ENCODE measurements at places on chromosomes 4 and X.

DNA sequence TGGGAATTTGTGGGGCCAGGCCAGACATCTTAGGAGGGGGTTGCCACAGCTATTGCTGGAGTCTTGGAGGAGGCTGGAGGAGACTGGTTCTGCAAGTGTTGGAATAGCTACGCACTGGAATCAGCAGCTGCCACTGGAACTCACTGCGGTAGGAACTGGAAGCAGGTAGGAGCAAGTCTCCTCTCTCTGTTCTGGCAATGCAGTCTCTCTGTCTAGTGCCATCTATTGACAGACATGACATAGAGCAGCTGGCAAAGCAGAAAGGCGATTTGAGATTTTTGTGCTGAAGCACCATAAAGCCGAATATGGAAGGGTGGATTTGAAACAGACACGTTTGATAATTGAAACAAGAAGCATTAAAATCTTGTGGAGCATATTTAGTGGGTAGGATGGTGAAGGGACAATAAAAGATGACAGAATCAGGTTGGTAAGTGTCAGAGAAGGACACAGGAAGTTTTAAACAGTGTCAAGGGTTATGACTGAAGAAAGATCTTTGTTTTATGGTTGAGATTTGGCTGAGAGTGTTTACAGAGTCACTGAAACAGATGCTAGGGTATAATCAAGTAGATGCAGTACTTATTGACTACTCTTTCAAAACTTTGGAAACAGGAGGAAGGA lies 23.5 kb upstream of the SYNPO2 start:
- DNase-seq, result no peak

DNA sequence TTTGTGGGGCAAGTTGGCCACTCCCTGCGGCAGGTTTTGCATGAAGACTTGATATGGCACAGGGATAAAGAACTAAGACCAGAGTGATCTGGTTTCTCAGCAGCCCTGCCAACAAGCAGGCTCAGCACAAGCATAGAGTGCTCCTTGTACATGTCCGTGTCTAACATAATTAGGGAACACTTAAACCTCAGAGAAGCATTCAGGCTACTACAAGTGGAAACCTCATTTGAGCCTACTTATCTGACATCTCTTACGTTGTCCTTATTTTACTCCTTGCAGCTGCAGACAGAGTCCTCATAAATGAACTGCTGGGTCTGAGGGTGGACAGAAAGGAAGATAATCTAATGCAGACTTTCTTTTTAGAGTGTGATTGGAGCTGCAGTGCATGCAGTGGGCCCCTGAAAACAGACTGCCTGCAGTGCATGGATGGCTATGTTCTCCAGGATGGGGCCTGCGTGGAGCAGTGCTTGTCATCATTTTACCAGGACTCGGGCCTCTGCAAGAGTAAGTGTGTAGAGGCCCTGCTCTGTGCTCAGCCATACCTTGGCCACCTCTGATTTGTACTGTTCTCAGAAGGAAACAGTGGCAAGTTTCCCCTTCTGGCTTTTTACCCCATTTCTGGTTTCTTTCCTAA lies 179.1 kb upstream of the ANXA3 start:
- no peak for DNase-seq

DNA sequence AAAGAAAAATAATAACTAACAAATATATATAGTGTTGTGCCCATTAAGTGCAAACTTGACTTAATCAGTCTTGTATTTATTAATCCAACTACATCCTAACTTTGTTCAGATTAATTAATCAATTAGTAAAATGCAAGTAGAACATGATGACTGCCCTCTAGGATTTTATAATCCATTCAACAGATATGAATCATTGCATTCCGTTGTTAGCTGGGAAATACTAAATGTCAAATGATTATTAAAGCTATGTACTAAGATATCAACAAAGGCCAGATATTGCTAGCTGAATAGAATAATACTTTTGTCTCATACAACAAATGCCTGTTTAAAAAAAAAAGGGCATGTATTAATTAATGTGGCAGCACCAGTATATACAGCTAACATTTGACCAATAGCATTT lies 1366.3 kb downstream of the STIM2 start:
- no peak for DNase-seq

DNA sequence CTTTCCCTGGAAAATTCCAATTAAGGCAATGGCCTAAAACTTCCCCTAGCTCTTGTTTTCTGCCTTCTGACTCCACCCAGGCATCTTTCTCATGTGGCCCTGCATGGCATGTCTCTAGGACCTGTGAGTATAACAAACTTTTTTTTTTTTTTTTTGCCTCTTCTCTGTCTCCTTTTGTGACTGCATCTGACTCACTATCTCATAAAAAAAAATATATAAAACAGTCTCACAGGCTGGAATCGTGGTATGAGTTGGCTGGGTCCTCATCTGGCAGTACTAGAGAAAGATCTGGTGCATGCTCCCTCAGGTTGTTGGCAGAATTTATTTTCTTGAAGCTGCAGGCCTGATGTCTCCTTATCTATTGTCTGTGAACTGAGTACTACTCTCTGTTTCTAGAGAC lies 313.9 kb downstream of the TECRL start:
- DNase-seq, result no peak

DNA sequence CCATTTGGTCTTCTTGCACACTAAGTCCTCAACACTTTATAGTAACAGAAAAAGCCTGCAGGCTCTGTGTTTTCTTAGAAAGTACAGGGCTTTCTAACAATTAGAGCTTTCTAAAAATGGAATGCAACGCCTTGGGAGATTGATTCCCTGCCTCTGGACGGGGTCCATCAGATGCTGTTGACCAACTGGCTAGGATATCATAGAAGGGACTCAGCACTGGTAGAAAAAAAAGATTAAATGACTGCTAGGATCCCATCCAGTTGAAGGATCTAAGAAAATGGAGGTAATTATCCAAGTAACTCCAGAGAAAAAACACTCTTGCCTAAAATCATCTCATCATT lies 39.5 kb downstream of the USP46 start:
- no peak for DNase-seq

- no peak for DNase-seq
Observed at GRCh38 chrX:131614241-131614640, 70.4 kb downstream of the OR13H1 start.

DNA sequence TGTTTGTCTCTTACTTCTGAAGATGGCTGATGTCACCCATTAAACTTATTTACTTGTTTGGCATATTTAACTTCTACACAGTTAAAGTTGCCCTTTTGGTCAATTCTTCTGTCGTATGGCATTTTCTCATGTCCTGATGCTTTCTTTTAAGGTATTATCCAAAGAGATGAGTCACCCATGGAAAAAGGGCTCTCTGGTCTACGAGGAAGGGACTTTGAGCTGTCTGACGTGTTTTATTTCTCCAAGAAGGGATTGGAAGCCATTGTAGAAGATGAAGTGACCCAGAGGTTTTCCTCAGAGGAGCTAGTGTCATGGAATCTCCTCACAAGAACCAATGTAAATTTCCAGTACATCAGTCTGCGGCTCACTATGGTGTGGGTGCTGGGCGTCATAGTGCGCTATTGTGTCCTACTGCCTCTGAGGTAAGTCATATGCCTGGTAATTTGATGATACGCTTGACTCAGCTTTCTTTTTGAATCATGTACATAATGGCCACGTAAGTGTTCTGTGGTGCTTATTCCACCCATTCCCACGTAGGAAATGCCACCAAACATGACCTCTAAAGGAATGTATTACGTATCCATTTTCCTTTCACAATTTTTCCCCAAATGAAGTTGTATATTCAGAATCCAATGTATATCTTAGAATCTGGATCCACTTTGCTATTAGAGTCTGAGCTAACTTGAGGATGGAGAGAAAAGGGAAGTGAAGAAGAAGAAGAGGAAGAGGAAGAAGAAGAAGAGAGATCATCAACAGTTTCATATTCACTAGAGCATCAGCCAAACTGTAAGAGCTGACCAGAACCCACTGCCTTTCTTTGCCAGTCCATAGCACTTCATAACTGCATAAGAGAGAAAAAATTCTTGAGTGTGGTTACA lies 45.7 kb downstream of the GPAT3 start:
- DNase-seq, result no peak

- no peak for DNase-seq
Observed at GRCh38 chrX:18894156-18894555, 89.8 kb downstream of the PHKA2 start.

GRCh38 chr4:98674404-98675173 lies 16.2 kb upstream of the TSPAN5 start:
- DNase-seq, result no peak

- DNase-seq, result no peak
Observed at GRCh38 chr4:85393201-85393600, 81.7 kb upstream of the ARHGAP24 start.

DNA sequence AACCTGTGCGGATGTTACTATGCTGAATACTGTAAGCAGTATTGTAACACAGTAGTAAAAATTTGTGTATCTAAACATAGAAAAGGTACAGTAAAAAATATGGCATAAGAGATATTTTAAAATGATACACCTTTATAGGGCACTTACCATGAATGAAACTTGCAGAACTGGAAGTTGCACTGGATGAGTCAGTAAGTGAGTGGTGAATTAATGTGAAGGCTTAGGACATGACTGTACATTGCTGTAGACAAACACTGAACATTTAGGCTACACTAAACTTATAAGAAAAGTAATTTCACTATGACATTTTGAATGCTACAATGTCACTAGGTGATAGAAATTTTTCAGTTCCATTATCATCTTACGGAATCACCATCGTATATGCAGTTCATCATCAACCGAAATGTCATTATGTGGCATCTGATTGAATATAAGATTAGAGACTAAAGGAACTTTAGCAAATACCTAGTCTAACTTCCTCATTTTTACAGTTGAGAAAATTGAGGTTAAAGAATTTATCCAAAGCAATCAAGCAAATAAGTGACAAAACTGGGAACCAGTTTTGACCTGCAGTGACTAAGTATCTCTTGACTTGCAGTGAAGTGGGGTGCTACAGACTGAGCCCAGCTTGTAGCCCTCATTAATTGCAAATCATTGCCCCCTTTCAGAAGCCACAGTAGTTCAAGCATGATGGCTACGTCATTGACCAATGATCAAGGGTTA lies 55.3 kb downstream of the EGF start:
- no peak for DNase-seq

DNA sequence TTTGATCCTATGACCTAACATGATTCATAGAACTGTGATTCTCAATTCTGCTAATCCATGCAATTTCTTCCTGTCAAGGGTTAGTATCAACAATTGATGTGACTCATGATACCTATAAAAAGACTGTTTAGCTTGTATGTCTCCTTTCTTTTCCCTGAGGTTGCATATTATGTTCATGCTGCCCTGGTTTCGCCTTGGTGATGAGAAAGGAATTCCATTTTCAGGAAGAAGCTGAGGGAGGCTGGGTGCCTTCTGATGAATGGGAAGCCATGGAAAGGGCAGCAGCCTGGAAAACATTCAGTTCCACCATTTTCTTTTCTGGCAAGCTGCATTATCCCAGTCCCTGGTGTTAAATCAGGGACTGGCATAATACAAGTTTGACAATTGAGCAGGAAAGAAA lies 976.5 kb downstream of the RPA4 start:
- no peak for DNase-seq

DNA sequence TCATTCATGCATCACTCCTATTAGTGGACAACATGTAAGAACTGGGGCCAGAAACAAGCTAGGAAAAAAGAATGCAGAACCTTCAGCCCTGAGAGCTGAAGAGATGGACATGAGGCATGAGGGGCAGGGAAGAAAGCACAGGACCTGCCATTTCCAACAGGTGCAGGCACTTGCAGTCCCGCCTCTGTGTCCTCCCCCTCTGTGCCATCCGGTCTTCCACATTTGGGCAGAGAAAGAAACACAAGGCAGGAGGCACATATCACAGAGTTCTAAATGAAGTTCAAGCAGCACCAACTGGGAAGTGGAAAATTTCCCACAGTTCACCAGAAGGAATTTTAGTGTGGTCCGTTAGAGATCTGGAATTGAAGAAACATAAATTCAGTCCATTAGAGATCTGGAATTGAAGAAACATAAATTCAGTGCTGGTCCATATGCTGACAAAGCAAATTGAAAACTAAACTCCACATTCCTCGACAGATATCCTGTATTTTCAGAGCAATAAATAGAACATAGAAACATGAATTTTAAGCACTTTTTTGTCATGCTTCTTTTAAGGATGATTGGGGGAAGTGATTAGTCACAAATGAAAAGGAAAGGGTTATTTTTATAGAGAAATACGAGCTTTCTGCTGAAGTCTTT lies 57.2 kb upstream of the DAPP1 start:
- no peak for DNase-seq

DNA sequence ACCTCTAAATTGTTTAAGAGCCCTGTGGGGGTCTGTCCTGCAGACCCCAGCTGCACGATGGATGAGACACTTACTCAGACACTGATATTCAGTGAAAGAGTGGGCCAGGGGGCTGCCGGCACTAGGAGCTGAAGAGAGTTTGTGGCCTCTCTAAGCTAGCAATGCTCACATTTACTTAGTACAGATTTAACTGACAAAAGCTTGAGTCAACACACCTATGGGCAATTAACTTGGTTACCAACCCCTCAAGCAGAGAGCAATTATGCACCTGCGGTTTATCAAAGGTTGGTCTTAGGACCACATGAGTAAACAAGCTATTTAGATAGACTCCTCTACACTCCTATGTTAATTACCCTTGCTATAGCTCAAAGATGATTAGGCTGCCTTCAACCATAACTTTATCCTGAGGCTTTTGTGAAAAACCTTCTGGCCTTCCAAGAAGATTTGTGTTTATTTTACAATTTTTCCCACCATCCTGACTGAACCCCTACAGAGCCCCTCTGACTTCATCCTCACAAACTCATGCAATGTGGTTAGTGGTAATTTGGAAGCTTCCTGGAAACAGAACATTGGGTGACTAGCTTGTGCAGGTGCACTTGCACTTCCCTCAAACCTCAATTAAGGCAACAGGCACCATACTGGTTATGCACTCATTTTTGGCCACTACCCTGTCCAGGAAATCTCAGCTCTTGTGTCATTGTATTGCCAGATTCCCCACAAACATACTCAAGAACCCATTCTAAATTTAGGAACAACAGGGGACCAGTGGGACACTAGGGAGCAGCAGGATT lies 234.4 kb upstream of the ITM2A start:
- no peak for DNase-seq

DNA sequence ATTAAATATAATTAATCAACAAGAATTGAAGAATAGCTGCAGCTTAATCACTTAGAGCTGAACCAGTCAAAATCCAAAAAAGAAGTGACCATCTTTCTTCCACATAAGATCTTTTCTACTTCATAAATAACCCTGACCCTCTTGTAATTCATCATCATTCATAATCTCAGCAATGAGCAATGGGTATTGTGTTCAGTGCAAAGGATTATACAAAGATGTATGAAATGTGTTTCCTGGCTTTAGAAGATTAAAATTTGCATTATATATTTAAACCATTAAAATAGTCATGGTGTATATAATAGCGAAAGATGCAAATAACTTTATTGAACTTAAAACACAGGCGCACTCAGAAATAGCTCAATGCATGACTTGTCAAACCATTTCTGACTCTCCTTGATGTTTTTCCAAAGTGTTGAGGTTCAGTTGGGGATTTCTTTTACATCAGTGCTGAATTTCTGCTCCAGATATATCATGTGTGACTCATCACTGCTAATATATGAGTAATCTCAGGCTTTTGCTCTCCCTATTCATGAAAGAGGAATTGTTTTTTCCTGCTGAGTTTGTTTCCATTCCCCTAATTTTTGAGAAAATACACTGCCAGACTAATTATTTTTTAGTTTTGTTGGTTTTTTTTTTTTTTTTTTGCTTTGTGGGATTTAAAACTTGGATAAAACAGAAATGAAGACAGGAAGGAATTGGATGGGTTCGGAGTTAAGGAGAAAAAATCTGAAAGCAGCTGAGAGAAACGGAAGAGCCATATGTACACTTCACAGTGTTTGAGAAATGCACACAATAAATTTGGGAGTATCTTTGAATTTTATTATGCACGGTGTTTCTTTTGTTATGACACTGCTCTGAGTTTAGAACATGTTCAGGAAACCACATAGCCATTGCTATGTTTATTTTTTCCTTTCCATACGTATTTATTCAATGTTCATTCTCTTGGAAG lies 290.1 kb upstream of the PCDH7 start:
- no peak for DNase-seq

Data from left ventricle myocardium superior (tissue), 1 donor.